ENCODE measurements at places on chromosomes 7 and 10. TPM values are rescaled to one million over a fixed set of nuclear protein-coding genes. Genes with fewer than 3 reads are reported as not detected.

DNA sequence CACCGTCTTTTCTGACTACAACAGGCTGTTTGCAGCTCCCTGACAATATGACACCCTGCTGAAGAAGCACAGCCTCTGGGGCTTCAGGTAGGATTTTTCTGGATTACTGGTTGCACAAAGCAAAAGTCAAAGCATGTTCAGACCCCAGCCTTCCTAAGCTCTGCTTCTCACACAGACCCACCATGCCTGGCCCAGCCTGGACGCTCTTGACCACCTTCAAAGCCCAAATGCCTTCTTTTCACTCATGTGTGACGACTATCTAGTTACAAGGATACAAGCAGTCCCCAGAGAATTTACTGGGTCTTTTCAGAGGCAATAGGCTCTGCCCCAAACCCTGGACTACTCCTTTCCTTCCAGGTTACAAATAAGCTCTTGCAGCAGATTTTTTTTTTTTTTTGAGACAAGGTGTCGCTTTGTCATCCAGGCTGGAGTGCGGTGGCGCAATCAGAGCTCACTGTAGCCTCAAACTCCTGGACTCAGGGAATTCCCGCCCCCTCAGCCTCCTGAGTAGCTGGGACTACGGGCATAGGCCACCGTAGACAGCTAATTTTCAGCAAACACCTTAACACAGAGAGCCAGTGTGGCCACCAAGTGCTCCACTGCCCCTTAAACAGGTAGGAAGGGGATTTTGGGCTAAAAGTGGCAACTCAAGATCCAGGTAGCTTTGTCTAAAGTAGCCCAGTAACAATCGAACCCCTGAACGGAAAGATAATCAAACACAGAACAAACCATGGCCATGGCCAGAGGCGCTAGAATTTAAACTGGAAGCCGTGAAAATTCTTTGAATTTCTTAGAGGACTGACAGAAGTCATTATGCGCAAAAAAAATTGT lies 16.2 kb downstream of the SVIL start:
- DNase-seq: peak; percentile 77

GRCh38 chr7:108222236-108222892 lies 92.2 kb upstream of the LAMB4 start:
- peak; percentile 17 for DNase-seq

GRCh38 chr7:104059103-104059502 lies 69.6 kb upstream of the RELN start:
- DNase-seq: no peak

- peak; percentile 45 for DNase-seq
Measured at GRCh38 chr7:27155816-27156507, 513 bp downstream of the HOXA7 start.

GRCh38 chr10:69878951-69879350 lies 77.2 kb downstream of the COL13A1 start:
- DNase-seq: no peak

GRCh38 chr7:119065966-119066365 lies 841.5 kb downstream of the ANKRD7 start:
- DNase-seq: no peak

DNA sequence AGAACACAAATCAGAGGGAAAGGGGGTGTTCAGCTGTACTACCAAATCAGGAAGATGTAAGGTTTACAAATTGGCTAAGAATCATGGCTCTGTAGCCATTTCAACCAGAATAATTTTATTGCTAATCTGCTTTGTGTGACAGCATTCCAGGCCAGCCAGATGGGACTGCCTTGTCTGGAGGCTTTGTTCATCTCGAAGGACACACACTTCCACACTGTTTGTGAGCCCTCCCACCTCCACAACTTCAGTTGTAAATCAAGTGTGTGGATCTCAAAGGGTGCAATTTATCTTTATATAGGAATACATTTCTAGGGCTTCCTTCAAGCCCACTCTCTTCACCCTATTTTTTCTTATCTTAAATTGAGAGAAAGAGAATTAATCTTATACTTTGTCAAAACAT lies 6.9 kb upstream of the OIT3 start:
- DNase-seq: no peak

DNA sequence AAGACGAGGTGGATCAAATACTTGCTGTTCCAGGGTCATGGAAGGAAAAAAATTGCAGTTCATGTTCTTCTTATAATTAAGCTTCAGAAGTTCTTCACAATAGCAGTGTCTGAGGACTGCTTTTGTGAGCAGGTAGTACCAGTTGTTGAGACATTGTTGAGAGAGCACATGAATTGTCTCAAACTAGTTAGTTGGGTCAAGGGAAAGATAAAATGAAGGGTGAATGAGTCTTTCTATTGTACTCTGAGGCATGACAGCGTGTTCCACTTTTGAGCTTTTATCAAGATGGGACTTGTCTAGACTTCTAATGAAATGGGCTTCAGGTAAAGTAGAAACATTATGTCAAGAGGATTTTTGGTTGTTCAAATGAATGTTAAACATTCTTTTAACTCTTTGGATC lies 26.0 kb downstream of the KAT6B start:
- DNase-seq: no peak

DNA sequence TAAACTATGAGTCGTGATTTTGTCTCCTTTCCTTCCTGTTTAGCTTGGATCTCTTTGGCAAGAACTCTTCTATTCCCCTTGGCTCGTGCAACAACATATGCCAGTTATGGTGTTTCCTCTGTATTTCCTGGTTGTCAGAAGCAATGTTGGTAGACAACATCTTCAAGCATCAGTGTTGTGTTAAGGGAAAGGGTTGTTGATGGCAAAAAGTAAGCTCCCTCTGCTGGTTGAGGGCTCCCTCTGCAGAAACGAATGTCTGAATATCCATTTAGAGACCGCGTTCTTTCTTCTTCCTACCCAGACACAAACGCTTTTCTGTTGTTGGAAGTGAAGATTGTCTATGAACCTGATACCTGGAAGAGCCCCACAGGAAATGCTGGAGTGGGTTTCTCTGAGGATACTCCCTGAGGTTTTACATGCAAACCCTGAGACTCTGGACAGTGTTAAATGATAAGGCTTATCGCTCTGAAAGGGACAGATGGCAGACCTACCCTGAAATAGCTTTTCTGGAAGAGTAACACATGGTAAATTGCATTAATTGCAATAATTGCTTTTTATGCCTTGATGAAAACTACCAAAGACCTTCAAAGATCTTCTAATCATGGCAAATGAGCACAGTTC lies 23.5 kb upstream of the C1QL3 start:
- DNase-seq: peak; percentile 45

- DNase-seq: no peak
Measured at GRCh38 chr7:31023877-31024276, 28.2 kb upstream of the ADCYAP1R1 start.

DNA sequence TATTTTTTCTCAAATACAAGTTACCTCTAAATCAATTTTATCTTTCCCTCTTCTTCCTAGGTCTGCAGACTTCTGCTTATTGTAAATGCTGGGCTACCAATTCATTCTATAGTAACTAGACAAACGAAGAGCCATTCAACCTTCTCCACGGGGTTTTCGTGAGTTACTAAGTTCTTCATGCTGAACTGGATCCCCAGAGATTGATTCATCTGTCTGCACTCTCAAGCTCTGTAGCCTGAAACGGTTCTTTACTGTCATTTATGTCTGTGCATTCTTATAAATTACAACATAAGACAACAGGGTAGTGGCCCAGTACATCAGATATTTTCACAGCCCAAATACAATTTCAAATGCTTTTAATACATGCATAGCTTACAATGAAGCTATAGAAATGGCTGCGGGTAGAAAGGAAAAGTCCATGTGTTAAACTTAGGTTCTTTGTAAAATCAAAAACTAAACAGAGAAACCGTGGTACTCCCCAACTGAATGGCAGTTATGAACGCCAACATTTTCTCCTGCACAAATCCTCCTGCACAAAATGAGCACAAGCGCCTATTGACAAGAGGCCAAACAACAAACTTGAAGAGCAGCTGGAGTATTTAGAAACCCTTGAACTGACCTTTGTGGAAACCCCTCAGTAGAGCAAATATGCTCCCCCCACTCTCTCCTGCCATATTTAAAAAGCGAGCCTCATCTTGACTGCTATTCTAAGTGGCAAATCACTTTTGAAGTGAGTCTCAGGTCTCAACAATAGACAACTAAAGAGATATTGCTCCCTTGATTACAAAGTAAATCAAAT lies 20.7 kb downstream of the LAMB1 start:
- DNase-seq: no peak

DNA sequence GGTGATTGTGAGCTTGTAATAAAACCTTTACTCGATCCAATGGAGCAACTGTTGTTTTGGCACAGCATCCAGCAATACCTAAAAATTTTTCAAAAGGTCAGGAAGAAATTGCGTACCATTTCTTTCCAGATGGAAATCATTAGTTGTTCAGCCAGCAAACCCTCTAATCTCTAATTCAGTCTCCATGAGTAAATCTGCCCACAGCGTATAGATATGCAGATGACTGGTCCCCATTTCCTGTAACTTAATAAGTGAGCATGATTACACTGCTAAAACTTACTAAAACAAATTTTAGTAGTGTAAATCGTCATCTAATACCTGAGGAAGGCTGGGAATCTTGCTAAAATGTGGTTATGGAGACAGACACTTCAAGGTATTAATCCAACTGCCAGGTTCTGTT lies 10.6 kb downstream of the SLC25A16 start:
- DNase-seq: peak; percentile 44

The GDF10 gene
- not detected for total RNA-seq

The DOCK1 gene
- 99.7 TPM for total RNA-seq

The SERPINE1 gene
- total RNA-seq: 700 TPM

The UNCX gene
- not detected for total RNA-seq

The KNDC1 gene
- 5.6 TPM for total RNA-seq

The NHLRC2 gene
- 14.5 TPM for total RNA-seq

All from fibroblast of villous mesenchyme (primary cell).